Stimulated activated CD8-positive, alpha-beta memory T cell treated with anti-CD3 and anti-CD28 coated beads, Interleukin-4, amount 100 ng/mL, for 1 hour (primary cell): ENCODE measurements at places on chromosomes 1 and 21.

DNA sequence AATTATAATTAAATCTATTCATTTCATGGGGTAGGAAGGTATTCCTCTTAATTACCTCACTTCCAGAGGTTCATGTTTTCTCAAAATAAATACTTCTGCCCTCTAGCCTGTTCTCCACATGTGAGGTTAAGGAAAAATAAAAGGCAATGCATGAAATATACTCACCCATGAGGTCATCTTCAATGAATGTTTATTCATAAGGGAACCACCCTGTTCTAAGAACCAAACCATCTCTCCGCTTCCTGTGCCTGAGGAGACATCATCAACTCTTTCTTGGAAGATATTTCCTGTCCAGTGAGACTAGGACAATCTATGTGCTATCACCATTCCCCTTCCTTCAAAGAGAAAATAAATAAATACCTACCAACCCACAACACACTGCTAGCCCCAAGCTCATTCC is 513.7 kb upstream of the PLXNA2 start:
- DNase-seq = no peak

- DNase-seq = no peak
Measured at GRCh38 chr1:6002714-6003501, 10.7 kb upstream of the NPHP4 start.

DNA sequence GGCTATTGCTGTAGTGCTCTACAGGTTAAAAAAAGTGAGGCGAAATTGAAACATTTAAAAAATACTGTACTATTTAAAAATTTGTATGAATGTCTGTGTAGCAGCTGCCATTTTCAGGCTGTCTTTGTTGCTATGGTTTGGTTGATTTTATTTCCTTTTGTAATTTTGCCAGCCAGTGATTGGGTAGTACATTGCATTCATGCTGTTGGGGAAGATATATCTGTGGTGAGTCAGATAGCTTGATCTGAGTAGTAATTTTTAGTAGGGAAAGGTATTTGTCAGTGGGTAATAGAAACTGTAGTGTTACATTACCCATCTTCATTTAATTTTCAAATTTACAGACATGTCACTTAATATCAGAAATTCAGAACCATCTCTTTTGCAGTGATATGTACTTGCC is 15.0 kb downstream of the NFIA start:
- DNase-seq = no peak

DNA sequence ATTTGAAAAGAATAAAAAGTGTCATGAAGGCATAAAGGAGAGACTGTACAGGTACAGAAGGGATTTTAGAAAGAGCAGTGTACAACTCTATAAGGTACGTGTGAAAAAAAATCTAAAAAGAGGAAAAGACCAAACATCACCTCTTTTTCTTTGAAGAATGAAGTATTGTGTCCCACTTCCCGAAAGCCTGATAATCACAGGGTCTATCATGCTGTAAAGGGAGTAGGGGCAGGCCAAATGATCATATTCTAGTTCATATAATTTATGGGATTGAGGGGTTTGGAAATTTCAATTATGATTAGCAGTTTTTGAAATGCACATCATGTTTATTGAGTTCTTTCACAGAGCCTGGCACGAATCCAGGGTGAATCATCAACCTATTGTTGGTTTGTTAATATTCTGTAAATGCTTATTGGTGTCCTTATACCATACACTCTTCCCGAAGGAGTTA is 910 bp upstream of the RERE start:
- no peak for DNase-seq

DNA sequence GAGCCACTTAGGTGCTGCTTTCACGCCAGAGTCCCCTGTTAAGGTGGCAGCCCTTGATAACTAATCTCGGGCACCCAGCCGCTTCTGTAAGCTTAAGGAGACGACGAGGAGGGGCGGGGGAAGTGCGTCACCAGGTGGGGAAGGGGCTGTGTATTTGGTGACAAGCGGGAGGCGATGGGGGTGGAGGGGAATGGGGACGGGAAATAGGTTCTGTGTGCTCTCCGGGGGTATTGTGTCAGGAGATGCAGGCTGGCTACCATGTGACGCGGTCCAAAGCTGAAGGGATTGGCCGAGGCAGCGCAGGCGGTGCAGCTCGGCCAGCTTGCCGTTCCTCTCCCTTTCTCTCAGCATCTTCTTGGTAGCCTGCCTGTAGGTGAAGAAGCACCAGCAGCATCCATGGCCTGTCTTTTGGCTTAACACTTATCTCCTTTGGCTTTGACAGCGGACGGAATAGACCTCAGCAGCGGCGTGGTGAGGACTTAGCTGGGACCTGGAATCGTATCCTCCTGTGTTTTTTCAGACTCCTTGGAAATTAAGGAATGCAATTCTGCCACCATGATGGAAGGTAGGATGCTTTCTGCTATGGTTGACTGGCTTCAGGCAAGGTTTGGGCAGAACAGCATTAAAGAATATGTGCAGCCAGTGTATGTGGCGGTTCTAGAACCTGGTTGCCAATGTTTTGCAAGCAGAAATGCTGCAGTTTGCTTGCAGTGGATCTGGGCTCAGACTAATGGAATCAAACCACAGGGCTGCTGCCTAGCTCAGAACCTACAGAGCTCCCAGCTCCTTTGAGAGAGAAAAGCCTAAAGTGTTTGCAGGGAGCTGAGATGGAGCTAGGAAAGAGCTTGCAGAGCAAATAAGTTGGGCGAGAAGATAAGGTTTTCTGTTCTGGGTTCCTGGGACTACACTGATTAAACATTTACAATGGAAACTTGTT is at the start of gene SGIP1:
SGIP1 (plus strand) TSS at position 350 of the 937 bp plus-strand sequence; CDS start at position 556, 206 bp downstream.
- DNase-seq = no peak

- no peak for DNase-seq
Measured at GRCh38 chr1:19629357-19629756, 14.8 kb upstream of the NBL1 start.

GRCh38 chr1:117068580-117068979 is 8.5 kb downstream of the TTF2 start:
- no peak for DNase-seq

GRCh38 chr1:113630340-113631327 is 128.7 kb downstream of the PHTF1 start:
- DNase-seq = no peak

GRCh38 chr1:110135666-110136065 is 14.6 kb upstream of the SLC6A17 start:
- no peak for DNase-seq

- no peak for DNase-seq
Measured at GRCh38 chr1:221711656-221712055, 30.2 kb downstream of the DUSP10 start.

DNA sequence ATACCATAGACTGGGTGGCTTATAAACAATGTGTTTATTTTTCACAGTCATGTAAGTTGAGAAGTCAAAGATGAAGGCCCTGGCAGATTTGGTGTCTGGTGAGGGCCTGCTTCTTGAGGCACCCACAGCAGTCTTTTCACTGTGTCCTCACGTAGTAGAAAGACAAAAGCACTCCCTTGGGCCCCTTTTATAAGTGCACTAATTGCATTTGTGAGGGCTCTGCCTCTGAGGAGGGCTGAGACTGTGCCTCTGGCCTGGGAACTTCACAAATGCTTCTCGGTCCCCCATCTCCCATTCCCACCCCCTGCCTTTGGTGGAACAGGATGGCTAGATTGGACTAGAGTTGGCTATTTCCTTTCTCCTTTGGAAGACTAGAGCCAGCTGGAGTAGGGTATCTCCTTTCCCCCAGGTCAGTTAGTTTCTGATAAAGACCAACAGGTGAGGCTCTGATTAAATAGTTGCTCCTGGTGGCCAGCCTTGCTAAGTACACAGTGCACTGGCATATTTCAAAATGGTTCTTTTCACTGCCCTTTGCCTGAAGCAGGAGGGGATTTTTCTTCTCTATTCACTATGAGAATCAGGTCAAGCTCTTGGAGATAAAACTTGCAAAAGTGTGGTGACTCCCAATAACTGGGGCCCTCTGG is 82.9 kb downstream of the PLPPR4 start:
- DNase-seq = no peak

DNA sequence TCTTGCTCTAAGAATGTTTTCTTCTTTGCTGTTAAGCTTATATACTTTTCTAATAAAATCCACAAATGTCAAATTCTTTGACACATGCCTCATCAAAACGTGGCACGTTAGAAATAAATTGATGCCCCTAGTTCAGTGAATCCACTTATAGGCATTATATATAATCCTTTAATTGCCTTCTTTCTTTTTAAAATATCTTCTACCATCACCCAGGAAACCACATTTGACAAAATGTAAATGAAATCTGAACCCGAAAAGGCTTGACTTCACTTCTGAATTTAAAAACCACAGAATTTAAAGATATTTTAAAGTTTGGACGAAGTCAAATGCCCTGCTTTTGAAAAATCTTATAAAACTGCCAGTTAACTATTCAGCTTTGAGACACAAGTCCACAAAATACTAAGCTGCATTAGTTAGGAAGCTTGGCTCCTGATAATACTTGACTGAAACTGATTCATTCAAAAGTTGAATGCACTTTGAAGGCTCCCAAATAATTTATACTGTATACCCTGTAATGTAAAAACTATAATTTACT is 22.4 kb upstream of the KIFAP3 start:
- no peak for DNase-seq

DNA sequence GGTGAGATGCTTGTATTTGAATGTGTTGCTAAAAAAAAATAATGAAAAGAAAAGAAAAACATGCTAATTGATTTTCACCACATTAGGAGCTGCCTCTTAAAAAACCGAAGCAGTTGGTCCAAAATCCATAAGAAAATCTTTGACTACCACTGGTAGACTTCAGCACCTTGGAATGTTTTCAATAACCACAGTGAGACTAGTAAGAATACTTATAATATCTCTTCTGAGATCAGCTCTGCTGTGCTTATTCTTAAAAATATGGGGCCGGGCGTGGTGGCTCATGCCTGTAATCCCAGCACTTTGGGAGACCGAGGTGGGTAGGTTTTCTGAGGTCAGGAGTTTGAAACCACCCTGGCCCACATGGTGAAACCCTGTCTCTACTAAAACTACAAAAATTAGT is 15.1 kb downstream of the NFYC start:
- no peak for DNase-seq
